ENCODE measurements at places on chromosomes 5 and 9.

DNA sequence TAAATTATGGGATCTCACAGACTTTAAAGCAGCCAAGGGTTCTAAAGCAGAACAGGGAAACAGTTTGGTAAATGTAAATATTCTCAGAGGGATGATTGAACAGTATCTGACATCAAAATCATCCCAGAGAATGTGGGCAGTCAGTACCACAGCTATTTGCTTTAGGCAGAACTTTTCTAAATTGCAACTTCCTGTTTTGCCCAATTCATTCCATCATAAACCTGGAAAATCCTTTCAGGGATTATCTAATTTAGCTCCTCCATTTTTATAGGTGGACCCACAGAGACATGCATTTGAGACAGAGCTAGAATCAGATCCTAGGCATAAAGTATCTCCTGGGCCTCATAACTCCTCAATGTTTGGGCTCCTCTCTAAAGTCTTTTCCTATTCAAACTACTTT lies 12.4 kb downstream of the NR6A1 start:
- no peak for DNase-seq

- DNase-seq, result no peak
These were observed 220.4 kb upstream of the CD180 start for GRCh38 chr5:67416986-67417385.

- DNase-seq, result no peak
These were observed 98.6 kb downstream of the YTHDC2 start for GRCh38 chr5:113612060-113612496.

- no peak for DNase-seq
These were observed 75.3 kb downstream of the ADAMTS2 start for GRCh38 chr5:179269781-179270543.

GRCh38 chr5:95686651-95687050 lies 3.9 kb upstream of the SPATA9 start:
- no peak for DNase-seq

DNA sequence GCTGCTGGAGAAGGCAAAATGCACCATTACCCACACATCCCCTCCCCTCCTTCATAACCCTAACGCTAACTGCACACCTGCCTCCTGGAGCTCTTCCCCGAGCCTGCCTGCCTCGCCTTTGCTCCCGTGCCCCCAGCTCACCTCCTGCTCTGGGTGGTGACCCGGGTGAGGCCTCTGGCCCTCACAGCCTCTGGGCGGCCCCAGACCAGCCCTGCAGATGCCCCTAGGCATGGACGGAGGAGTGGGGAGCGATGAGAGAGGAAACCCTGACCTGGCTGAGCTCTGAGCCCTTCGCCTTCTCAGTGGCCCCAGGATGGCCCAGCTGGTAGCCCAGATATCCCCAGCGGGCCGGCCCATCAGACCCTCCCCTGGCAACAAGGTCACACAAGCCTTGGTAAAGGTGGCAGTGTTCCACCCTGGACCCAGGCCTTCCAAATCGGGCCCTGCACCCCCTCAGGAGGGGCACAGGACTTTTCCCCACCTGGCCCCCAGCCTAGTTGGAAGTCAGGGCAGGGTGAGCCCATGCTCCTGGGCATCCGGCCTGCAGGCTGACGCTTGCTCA lies 14.5 kb upstream of the CAMSAP1 start:
- DNase-seq, result no peak

- no peak for DNase-seq
These were observed 69.8 kb downstream of the EQTN start for GRCh38 chr9:27227192-27227591.

DNA sequence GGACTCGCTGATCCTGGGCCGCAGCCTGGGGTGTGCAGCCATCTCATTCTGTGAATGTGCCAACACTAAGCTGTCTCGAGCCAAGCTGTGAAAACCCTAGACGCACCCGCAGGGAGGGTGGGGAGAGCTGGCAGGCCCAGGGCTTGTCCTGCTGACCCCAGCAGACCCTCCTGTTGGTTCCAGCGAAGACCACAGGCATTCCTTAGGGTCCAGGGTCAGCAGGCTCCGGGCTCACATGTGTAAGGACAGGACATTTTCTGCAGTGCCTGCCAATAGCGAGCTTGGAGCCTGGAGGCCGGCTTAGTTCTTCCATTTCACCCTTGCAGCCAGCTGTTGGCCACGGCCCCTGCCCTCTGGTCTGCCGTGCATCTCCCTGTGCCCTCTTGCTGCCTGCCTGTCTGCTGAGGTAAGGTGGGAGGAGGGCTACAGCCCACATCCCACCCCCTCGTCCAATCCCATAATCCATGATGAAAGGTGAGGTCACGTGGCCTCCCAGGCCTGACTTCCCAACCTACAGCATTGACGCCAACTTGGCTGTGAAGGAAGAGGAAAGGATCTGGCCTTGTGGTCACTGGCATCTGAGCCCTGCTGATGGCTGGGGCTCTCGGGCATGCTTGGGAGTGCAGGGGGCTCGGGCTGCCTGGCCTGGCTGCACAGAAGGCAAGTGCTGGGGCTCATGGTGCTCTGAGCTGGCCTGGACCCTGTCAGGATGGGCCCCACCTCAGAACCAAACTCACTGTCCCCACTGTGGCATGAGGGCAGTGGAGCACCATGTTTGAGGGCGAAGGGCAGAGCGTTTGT lies 19.9 kb downstream of the PTGES2 start:
- no peak for DNase-seq

DNA sequence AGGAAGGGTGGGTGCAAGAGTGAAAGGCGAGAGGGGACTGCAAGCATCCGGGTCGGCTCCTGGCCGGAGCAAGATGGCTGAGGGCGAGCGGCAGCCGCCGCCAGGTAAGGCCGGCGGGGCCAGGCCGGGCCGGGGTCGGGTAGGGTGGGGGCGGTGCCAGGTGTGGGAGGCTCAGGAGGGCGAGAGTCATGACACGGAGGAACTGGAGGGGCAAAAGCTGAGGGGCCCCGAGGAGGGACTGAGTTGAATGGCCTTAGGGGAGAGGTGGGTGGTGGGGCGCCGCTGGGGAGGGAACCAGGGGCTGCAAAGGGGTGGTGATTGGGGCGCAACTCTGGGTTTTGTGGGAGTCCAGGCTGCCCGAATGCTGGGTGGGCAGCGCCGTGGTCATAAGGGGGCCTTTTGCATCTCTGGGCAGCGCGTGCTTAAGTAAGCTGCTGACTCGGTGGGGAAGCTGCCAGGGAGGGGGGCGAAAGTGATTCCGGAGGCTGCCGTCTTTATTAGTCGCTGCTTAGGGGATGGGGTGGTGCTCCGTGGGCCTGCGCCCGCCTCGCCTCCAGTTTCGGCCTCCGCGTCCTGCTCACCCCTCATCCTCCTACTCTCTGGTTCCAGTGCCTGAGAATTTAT lies 425 bp downstream of the PTPA start:
- DNase-seq, result peak; percentile 41

GRCh38 chr5:101796427-101796826 lies 499.7 kb downstream of the SLCO4C1 start:
- DNase-seq, result no peak

- DNase-seq, result no peak
These were observed 703.5 kb upstream of the RGMB start for GRCh38 chr5:98069876-98070512.

DNA sequence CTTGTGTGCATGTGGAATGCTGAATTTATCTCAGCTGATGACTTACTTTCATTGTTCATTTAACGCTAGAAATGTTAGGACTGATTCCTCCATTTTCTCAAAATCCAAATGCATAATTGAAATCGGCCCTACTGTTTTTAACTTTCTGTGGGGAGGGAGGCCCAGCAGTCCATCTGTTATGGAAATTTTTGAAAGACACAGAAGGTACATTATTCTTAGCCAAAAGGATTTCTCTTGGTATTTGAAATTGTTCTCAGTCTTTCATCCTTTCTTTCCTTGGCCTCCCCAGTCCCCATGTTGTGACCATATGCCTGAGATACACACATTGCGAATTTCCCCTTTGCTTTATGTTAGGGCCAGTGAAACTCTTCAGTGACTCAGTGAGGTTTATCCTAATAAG lies 549.9 kb downstream of the IRX1 start:
- DNase-seq, result no peak

- DNase-seq, result peak; percentile 61
These were observed 13.1 kb downstream of the GPRIN1 start for GRCh38 chr5:176596689-176597416.

DNA sequence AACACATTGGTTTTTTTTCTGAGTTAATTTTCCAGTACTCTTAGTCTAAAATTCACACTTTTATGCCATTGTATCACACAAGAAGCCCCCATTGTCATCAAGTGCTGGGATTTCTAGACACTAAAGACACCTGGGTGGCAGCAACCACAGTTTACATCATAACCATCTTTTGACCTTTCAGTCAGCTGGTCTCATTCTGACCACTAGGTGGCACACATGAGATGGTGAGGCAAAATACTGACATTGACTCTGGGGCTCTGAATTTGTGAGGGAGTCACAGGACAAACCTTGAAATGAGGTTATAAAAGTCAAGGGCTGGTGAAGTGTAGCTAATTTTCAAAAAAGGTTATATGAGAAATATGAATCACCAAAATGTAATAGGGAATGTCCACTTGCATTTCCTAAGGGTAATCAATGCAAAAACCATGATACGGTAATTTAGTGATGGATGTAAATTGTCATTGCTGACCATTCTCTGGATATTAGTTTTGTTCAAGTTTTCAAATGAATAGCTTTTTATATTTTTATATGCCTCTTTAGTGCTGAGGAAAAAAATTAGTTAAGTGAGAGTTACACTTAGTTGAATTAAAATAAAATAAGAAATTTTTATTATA lies 229.4 kb downstream of the DMAC1 start:
- DNase-seq, result peak; percentile 72

GRCh38 chr9:123399803-123400378 lies 43.9 kb downstream of the CRB2 start:
- peak; percentile 13 for DNase-seq

GRCh38 chr9:14908295-14909180 lies 1.7 kb downstream of the FREM1 start:
- no peak for DNase-seq

- DNase-seq, result no peak
These were observed 32.2 kb downstream of the PCDH1 start for GRCh38 chr5:141846031-141846430.

DNA sequence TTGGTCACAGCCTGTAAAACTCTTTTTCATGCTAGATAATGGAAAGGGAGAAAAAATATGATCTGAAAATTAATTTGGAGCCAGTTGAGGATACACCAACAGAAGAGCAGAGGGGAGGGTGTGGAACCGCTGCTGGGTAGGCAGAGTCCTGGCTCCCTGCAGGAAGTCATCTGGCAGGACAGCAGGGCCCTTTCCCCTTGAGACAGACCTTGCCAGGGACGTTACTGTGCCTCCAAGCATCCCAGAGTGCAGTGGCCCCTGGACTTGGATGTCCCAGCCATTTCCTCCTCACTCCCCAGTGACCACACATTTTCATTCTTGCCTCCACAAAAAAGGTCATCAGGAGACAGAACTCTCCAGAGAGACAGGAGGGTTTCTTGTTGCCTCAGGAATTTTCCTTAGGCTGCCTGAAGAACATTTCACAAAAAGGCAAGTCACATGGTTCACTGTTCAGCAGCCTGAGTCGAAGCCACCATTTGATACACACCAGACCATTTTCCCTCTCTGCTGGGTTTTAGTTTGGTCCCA lies 5.9 kb downstream of the TRPM3 start:
- DNase-seq, result no peak

DNA sequence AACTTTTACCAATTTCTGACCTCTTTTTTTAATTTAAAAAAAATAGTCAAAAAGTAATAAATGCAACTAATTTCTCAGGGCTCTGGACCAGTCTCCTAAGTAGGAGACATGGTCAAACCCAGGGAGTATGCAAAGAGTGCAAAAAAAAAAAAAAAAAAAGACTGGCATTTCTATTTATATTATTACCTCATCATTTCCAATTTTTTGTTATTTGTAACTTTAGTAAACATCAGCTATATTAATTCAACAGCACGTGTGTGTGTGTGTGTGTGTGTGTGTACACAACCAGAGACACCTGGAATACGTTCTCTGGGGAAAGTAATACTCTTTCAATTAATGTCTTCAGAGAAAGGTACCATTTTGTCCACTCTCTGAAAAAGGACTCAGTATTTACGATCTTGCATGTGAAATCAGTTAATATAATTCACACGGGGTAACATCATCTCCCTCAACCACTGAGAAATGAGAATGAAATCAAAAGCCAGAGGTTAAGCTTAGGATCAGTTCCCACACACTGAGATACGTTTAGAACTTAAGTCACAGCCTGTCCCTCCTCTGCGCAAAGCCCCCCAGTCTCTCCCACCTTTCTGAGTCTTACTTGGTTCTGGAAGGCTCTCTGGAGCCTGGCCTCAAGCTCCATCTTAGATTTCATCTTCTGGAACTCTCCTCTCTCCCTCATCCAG lies 21.9 kb downstream of the ZNF608 start:
- no peak for DNase-seq

GRCh38 chr5:157106630-157107461 lies 2.0 kb downstream of the HAVCR2 start:
- DNase-seq, result peak; percentile 18

- no peak for DNase-seq
These were observed 130.5 kb downstream of the SCAMP1 start for GRCh38 chr5:78490709-78491485.

DNA sequence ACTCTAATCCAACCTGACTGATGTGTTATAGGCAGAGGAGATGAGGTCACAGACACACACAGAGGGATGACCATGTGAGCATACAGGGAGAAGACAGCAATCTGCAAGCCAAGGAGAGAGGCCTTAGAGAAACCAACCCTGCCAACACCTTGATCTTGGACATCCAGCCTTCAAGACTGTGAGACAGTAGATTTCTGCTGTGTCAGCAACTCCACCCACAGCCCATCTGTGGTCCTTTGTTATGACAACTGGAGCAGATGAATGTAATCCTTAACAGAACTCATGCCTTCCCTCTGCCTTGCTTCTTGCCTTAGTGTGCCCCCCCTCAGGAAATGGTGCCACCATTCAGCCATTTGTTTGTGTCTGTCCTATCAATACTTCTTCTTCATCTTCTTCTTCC lies 107.4 kb downstream of the NXNL2 start:
- no peak for DNase-seq

- no peak for DNase-seq
These were observed 242.9 kb downstream of the MCTP1 start for GRCh38 chr5:95042037-95042436.

DNA sequence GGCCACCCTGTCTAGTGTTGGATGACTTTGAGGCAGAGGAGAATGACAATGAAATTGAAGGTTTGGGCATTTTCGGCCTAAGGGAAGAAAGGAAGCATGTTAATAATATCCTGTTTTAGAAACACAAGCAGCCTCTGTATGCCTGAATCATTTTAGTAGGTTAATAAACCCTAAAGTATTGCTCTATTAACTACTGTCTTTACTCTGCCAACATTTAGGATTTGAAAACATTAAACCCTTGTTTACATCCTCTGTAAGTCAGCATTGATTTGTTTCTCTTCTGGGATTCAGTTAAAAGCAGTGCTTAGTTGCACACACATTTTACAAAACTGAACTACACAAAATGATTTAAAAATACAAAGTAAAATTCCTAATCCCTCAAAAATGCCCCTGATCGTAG lies 358.9 kb downstream of the ARRDC3 start:
- no peak for DNase-seq

DNA sequence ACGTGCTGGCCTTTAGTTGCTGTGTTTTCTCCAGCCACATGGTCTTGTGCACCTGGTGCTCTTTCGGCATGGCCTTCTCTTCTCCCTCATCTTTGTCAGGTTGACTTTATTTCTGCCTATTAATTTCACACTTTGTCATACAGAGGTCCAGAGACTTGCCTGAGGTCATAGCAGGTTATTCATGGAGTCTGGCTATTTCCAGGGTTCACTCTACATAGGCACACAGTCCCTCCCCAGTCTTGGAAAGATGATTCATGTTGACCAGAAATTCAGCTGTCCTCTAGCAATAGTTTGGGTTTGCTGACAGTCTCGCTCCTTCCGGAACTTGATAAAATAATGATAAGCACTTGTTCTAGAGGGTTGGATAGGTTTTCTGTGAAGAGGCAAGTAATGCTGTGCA lies 81.6 kb downstream of the ARHGAP26 start:
- no peak for DNase-seq
